ENCODE measurements at places on chromosomes 6 and 20.

DNA sequence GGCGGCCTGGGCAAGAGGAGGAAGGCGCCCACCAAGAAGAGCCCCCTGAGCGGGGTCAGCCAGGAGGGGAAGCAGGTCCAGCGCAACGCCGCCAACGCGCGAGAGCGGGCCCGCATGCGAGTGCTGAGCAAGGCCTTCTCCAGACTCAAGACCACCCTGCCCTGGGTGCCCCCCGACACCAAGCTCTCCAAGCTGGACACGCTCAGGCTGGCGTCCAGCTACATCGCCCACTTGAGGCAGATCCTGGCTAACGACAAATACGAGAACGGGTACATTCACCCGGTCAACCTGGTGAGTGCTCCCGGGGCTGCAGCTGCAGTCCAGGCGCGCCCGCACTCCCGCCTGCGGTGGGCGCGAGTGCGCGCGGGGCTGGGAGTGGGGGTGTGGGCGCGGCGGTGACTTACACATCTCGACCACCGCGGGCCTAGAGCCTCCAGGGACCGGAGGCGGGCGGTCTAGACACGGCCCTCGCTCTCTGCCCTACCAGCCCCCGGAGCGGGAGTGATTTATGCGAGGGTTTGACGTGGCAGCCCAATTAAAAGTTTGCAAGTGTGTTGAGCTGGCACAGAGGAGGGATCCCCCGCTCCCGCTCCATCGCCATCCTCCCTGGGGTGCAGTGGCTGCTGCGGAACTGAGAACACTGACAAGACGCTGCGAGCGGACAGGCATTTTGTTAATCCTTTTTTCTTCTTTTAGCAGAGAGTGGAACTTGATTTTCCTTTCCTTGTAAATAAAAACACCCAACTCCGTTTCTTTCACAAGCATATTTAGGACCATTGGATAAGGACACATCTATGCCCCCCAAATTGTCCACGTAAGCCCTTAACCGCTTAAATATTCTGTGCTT, 867 bp downstream of the TCF21 start:
- no peak for DNase-seq

- no peak for DNase-seq
These were observed 35.8 kb upstream of the LGSN start for GRCh38 chr6:63355632-63356031.

DNA sequence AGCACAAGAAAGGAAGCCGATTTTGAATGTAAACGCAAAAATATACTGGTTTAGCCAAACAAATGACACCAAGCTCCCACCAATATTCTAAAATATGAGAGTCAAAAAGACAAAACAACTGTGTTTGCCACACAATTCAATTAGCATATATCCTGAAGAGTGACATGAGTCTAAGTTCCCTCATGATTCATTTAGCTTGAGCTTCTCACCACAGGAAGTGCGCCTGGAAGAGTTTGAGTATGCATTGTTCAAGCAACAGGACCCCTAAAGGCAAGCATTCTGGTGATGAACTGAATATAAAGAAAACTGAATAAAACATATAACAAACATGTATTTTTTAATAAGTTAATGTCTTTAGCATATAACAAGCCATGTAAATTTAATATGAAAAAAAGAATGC, 115.2 kb upstream of the RUNX2 start:
- no peak for DNase-seq

GRCh38 chr6:108561742-108562502, 1.2 kb downstream of the FOXO3 start:
- DNase-seq: no peak

DNA sequence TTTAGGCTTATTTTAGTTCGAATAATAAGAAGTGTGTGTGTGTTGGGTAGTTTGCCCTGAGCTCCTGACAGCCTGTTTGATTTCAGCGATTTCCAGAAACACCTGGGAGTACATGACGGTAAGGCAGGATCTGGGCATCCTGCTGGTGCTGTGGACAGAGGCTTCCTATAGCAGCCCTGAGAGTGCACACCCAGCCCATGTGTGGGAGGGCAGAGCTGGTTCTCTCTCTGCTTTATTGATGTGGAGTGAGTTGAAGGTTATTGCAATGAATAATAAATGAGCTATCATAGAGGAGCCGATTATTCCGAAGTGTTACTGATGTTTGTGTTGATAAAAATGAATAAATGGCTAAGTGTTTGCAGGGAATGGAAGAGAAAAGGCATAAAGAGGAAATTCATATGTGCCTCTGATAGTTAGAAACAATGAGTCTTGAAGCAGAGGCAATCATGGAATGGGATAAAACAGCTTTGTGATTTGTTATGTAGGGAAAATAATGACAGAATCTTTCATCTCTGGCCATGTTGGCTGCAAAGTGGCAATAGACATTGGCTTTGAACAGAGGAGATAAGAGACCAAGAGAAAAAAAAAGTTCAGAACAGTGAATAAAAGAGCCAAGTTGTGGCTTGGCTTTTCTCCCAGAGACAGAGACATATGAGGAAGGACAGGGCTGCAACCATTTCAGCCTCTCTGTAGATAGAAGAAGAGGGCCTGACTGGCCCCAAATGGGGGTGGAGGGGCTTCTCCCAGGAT, 166.2 kb upstream of the CHD6 start:
- DNase-seq: no peak

DNA sequence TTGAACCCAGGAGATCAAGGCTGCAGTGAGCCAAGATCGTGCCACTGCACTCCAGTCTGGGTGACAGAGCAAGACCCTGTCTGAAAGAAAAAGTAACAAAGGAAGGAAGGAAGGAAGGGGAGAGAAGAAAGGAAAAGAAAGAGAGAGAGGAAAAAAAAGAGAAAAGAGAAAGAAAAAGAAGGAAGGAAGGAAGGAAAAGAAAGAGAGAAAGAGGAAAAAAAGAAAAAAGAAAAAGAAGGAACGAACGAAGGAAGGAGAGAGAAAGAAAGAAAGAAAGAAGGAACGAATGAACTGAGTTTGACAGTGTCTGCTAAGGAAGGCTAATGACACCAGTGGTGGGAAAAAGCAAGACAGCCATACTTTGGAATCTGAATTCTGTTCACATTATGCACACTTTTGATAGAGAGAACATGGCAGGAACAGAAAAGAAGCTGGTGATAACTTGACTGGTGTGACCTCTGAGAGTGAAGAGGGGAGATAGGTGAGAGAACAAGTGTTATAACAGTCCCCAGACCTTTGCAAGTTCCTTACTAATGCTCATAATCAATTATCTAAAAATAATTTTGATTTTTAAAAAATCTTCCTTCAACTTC, 93.3 kb upstream of the MYLIP start:
- no peak for DNase-seq

DNA sequence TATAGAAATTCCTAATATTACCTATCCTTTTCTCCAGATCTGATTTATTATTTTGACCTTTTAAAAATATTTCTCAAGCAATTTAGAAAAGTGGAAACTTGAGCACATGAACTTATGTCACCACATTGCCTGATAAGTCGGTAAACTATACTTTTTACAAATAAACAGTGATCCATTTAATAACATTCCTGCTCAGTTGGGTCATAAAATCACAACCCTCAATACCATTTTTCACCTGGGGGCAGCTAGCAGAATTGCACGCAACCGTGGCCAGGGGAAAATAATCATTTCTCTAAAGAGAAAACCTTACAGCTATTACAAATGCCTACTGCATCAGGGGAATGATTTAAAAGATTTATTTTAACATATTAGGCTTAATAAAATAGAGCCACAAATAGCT, 614.5 kb downstream of the PHF3 start:
- no peak for DNase-seq

DNA sequence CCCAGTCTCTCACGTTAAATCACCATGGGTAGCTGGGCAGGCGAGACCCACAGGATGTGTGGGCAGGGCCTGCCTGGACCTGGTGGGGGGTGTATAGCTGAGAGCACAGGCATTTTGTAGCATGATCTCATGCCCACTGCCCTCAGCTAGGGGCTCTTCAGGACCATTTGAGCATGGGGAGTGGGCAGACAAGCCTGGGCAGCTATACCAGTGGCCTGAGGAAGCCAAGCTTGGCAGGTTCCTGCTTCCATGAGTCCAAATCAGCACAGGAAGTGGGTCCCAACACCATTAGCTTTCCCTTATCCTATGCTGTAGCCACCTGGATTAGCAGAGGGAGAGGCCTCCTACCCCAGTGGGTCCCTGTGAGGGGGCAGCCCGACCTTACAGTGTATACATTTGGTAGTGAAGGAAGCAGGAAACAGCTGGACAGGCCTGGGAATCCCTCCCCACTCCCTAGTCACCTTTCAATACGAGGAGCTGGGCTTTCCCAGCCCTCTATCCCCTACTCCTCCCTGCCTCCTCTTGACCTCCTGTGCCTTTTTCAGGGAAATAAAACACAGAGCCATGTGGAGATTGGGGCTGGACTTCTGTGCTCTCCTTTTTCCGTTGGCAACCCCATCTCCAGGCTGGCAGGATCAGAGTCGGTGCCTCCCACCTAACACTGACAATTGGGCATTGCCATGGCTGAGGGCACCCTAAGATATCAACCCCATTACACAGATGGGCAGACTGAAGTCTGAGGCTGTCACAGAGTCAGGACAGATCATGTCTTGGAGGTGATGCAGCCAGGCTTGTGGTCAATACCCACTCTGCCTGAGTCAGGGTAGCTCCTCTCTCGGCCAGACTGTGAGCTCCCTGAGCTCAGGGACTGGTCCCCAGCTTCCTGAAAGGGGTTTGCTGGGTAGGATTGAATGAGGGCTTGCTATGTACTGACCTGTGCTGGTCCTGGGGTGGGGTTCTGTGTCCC, 59.8 kb downstream of the MRPL14 start:
- no peak for DNase-seq

All from stimulated activated CD4-positive, alpha-beta T cell treated with anti-CD3 and anti-CD28 coated beads, Interleukin-1b, Interleukin-23, amount 100 ng/mL, for 1 hour (primary cell).